EL (cell line): ENCODE measurements at places on chromosomes 1 and 21.

DNA sequence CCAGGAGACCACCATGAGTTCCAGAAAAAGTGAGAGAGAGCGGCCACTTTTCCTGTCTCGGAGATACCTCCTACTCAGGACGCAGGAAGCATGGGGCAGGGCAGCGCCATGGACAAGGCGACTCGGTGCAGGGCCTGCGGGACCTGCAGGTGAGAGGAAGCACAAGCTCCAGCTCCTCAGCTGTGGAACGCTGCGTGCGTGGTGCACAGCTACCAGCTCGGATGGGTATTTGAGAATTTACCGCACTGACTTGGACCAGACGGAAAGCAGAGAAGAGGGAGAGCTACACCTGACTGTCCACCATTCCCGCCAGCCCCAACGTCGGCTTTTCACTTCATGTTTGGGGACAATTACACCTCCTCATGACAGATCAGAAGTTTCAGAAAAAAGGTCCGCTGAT lies 8.2 kb upstream of the CDK11A start:
- no peak for DNase-seq

DNA sequence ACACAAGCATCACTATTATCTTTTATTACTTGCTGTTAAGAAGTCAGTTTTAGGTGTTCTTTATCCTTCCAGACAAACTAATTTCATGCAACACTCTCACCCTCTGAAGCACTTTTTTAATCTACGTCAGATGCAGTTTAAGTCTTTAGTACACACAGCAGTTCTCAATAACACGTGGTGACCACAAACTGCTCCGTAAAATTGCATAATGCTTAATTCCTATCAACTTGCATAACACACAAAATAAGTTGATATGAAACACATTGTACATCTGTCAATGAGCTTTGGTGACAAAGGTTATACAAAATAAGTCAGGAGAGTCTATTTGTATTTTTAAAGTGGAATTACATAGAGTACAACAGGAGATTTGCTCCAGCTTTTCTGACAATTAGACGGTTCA lies 140.9 kb upstream of the ETS2 start:
- no peak for DNase-seq

DNA sequence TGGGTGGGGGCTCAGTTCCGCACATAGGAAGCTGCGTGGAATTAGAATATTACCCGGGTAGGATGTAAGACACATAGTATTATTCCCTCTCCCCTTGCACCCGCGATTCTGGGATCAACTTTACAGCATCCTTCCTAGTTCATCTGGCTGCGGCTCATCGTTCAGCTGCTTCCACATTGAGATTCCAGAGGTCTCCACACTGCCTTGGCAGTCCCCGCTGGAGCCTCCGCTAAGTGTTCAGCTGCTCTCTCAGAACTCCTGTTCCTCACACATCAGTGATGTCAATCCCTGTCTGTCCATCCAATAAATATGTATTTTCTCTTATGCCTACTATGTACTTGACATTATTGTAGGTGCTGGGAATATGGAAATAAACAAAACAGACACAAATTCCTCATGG lies 135.6 kb upstream of the SYT6 start:
- DNase-seq, result no peak

GRCh38 chr1:197314682-197315081 lies 46.6 kb downstream of the CRB1 start:
- DNase-seq, result peak; percentile 6

DNA sequence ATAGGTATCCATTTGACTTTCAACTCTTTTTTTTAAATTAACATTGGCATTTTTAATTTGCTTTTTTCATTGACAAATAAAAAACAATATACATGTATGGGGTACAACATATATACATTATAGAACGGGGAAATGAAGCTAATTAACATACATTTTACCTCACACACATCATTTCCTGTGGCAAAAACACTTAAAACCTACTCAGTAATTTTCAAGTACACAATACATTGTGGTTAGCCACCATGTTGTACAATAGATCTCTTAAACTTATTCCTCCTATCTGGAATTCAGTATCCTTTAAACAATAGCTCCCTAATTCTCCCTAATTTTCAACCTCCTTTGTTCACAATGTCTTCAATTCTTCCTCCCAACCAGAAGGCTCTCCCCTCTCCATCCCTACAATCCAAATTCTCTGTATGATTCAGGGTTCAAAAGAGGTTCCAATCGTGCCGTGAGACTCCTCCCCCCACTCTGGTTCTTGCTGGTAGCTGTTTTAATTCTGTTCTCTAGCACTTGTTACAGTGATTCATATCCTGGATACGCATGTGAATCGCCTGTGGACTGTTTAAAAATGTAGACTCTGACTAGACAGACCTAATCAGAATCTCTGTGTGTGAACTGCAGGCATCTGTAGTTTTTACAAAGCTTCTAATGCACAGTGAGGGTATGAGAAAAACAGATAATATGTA lies 87.6 kb upstream of the DUSP10 start:
- DNase-seq, result peak; percentile 93

DNA sequence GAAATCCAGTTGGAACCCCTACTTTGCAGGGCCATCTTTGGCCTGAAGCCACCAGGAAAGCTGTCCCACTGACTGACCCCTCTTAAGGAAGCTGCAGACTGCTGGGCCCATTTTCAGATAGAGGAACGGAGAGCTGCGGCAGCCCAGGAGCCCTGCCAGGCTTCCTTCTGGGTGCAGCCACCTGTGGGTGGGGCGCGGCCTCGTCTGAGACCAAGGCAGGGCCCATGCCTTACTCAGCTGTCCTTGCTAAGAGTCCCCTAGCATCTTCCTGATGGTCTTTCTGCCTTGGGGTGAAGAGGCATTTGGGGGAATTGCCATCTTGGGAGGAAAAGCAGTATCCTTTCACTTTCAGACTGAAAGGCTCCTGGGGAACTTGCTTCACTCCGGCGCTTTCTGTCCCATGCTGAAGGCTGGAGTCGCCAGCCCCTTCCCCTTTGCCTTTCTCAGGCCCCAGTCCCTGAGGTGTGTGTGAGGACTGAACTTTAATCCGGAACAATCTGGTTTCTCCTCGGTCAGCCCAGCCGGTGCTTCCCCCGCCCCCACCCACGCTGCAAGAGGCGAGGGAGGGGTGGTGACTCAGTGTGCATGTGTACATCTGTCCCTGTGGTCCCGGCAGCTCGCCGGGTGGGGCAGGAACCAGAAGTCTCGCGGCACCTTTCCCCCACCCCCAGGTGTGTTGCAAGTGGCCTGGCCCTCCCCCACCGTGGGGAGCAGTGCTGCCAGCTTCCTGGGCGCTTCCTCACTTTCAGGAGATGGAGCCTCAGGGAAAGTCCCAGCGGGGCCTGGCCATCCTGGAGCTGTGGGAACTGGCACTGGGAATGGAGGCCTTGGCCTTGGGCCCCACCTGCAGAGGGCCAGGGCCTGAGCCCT lies 5.1 kb downstream of the ZC3H12A start:
- DNase-seq, result peak; percentile 86

DNA sequence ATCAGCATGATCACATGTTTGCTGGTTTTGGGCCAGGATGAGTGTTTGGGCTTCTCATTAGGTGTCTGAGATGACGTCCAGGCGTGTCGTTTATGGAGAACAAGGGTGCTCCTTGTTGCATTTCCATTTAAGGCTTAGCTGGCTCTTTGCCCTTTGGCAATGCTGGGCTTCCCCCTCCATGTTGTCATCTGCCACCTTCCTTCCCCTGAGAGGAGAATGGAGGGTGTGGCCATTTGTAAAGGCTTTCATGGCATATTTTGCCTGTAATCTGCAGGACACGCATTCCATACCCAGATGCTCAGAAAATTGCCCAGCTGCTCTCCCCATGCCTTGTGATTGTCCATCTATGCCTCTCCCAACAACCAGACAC lies 27.7 kb downstream of the PKP1 start:
- DNase-seq, result peak; percentile 34

- no peak for DNase-seq
Measured at GRCh38 chr1:220012259-220012658, 34.0 kb downstream of the EPRS1 start.

- DNase-seq, result no peak
Measured at GRCh38 chr1:3599286-3599811, 12.0 kb downstream of the MEGF6 start.

DNA sequence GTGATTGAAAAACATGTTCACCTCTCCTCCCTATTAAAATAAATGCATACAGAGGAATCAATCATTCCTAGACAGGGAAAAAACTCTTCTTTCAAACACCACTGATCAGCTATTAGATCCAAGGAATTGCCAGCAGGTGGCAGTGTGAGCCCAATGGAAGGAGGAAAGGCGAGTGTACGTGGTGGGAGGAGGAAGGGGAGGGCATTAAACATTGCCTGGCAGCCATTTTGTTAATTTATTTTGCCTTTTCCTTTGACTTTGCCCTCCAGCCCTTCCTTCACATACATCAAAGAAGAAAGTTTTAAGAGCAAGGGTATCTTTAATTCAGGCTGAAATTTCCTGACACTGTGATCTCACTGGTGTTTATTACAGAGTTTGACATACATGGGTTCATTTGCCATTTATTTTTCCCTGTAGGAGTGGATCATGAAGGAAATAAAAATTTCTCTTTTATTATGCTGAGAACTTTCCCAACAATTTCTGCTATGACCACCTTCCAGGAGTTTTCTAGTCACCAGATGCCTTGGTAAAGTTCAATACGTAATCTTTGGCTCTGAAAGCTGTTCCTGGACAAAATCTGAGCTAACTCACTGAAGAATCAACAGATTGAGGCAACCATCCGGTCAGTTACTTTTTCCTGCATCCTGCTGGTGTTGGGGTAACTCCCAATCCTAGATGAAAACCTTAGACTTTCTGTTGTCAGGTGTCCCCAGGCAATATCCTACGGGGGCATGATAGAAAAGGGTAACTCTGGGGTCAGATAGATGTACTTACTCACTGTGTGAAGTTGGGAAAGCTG lies 1.9 kb upstream of the GNAI3 start:
- peak; percentile 88 for DNase-seq

DNA sequence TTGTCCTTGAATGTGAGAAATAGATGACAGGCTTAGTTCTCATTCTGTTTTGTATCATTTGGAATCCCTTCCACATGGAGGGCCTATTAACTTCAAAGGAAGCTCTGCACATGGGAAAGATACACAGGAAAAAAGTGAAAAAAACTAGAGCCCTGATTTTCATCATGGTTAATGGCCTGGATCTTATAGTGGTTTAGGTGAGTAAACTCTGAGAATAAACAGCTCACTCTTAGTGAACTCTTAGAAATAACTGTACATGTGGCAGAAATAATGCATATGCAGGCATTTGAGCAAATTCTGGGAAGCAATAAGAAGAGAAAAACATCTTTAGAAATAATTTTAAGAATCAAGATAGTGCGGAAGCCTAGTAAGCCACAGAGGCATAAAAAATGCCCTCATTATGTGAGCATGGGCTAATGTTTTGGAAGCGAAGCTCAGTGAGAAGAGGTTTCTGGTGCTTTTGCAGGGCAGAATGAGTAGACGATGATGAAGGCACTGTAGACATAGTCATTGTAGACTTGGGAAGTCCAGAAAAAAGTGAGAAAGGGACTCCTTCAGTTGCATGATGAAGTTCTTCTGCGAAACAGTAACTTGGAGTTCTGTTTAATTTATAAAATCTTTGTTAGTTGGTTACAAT lies 279.9 kb downstream of the DNM3 start:
- no peak for DNase-seq

GRCh38 chr1:157773493-157774350 lies 3.2 kb downstream of the FCRL2 start:
- no peak for DNase-seq

DNA sequence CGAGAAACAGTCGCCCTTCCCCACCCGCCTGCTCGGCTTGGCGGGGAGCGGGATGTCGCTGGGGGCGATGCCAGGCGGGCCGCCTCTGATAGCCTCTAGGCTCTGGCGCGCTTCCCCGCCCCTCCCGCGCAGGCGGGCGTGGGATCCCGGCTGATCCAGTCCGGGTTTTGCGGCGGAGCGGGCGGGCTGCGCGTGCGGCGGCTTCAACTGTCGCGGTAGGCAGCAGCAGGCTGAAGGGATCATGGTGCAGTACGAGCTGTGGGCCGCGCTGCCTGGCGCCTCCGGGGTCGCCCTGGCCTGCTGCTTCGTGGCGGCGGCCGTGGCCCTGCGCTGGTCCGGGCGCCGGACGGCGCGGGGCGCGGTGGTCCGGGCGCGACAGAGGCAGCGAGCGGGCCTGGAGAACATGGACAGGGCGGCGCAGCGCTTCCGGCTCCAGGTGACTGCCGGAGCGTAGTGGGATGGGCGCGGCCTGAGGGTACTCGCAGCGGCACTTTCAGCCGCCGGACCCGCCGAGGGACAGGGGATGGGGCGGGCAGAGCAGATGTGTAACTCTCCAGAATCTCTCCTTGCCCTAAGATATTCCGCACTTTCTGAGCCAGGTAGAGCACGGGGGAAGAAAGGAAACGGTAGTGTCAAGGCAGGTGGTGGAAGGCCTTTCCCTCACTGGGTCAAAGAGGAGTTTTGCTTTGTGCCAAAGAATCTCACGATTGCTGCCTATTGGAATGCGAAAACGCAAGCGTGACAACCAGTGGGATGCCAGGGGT lies at the start of gene FAAH:
TSS of gene FAAH (plus strand) at position 210 of the 764 bp plus-strand sequence. CDS start at position 242, 32 bp downstream.
- DNase-seq, result peak; percentile 35

- peak; percentile 78 for DNase-seq
Measured at GRCh38 chr1:8169364-8170058, 143.4 kb upstream of the ERRFI1 start.

DNA sequence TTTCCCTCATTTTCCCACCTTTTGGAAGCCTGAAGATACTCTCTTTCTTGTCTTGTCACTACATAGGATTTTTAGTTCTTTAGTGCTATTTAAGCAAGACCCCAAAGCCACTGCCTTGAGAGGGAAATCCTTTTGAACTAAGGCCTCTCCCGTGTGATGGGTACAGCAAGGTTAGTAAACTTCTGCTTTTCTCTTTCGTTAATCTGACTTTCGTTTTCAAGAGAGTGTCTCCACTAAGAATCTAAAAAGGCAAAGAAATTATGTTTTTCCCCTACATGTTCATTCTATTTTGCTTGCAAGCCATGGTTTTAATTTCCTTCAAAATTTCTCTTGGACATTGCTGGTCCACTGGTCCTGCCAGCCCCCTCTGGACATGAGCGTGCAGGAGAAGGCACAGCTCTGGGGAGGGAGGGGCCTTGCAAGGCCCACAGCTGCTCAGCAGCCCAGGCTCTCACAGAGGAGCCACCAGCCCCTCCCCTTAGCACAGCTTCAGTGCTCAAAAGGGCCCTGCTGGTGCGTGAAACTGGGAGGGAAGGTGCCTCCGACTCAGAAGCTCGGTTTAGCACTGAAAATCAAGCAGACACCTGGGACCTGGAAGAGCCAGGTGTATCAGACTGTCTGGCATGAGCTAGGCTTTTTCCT lies 210.9 kb upstream of the GALNT2 start:
- DNase-seq, result peak; percentile 22

GRCh38 chr1:48692235-48692634 lies 84.5 kb downstream of the BEND5 start:
- DNase-seq, result no peak

GRCh38 chr1:225366552-225366951 lies 61.3 kb downstream of the LBR start:
- DNase-seq, result no peak

DNA sequence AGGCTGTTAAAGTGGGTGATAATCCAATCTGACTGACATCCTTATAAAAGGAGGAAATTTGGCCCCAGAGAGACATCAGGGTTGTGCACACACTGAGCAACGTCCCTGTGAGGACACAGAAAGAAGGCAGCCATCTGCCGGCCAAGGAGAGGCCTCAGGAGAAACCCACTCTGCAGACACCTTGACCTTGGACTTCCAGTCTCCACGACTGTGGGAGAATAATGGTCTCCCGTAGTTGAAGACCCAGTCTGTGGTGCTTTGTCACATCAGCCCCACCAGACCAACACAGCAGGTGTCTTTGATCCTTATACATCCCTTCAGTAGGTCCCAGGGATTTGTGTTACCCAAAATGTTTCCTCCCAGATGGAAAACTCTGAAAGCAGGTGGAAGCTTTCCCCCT lies 4.2 kb upstream of the DNAJC28 start:
- DNase-seq, result no peak

GRCh38 chr21:41802684-41803083 lies 35.8 kb upstream of the RIPK4 start:
- no peak for DNase-seq

GRCh38 chr1:245956225-245956624 lies 550.9 kb downstream of the SMYD3 start:
- DNase-seq, result peak; percentile 45
